Keratinocyte (primary cell): ENCODE measurements at places on chromosomes 13 and 19. TPM values are rescaled to one million over a fixed set of nuclear protein-coding genes. Genes with fewer than 3 reads are reported as not detected.

The SERTM1 gene
- polyA plus RNA-seq = not detected in 3 replicates

The CD320 gene
- polyA plus RNA-seq = 14.1 to 18.3 TPM (median 15.4 TPM) in 3 replicates

The SPACA4 gene
- polyA plus RNA-seq = 0.08 TPM in 1 of 3 replicates, not detected in the others

The MYO9B gene
- 14.3 to 17.9 TPM (median 14.4 TPM) in 3 replicates for polyA plus RNA-seq

The VSTM1 gene
- polyA plus RNA-seq = not detected in 3 replicates

DNA sequence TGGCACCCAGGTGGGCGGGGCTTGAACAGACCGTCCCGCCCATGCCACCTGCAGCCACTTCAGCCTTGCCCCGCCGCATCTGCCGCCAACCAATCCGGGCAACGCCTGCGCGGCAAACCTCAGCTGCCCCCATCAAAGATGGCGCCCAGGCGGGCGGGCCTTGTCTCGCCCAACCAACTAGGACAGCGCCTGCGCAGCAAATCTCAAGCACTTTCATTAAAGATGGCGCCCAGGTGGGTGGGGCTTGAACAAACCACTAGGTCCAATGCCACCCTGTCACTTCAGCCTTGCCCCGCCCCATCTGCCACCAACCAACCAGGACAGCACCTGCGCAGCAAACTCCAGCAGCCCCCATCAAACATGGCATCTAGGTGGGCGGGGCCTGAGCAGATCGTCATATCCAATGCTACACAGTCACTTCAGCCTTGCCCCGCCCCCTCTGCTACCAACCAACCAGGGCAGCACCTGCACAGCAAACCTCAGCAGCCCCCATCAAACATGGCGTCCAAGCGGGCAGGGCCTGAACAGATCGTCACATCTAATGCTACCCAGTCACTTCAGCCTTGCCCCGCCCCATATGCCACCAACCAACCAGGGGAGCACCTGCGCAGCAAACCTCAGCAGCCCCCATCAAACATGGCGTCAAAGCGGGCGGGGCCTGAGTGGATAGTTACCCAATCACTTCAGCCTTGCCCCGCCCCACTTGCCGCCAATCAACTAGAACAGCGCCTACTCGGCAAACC is 1.4 kb downstream of the PEG3 start:
- no peaks in the 10 kb centered on the region for H3K4me1 ChIP-seq
- peaks cover 5% of the 10 kb centered on the region for H3K27me3 ChIP-seq
- H3K4me3 ChIP-seq = no peak overlapping the region
- no peaks in the 10 kb centered on the region for H3K36me3 ChIP-seq

GRCh38 chr19:46718157-46718933 is 1.4 kb upstream of the PRKD2 start:
- H3K27ac ChIP-seq = no peak overlapping the region
- H3K36me3 ChIP-seq = peaks cover 20% of the 10 kb centered on the region
- H3K4me3 ChIP-seq = no peak overlapping the region
- H3K27me3 ChIP-seq = no peaks in the 10 kb centered on the region
- H3K4me1 ChIP-seq = peaks cover 17% of the 10 kb centered on the region

DNA sequence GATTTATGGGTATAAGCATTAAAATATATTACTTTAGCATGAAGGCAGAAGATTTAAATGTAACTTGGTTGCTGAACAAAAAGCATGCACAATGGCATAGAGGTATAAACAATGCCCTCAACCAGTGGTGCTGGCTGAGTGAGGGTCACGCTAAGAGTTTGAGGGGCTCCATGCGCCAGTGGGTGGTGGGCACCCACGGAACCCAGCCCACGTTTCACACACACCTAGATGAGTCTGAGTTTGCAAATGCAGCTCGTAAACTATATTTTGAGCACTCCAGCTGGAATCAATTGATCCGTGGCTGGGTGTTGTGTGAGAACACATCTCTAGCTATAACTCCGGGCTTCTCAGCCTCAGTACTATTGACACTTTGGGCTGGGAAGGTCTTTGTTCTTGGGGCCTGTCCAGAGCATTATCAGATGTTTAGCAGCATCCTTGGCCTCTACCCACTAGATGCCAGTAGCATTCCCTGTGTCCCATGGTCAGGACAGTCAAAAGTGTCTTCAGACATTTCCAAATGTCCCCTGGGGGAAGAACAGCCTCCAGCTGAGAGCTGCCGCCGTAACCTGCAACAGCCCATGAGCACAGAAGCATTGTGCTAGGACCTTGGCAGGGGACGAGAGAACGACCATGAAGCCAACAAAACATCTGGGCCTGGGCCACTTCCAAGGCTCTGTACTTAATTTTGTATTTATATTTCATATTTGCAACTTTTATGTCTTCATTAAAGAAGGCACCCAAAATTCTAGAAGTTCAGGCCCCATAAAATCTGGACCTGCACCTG is 108.1 kb upstream of the SOX1 start:
- H3K27me3 ChIP-seq = no peaks in the 10 kb centered on the region
- H3K36me3 ChIP-seq = no peaks in the 10 kb centered on the region
- H3K27ac ChIP-seq = no peak overlapping the region
- H3K4me1 ChIP-seq = no peaks in the 10 kb centered on the region

- H3K27me3 ChIP-seq = no peaks in the 10 kb centered on the region
- peaks cover 6% of the 10 kb centered on the region for H3K36me3 ChIP-seq
- no peak overlapping the region for H3K4me3 ChIP-seq
- H3K4me1 ChIP-seq = peaks cover 16% of the 10 kb centered on the region
- no peak overlapping the region for H3K27ac ChIP-seq
These were observed 8.2 kb downstream of the NFIC start for GRCh38 chr19:3374369-3375112.

GRCh38 chr13:94033830-94034642 is 445.4 kb downstream of the DCT start:
- H3K36me3 ChIP-seq = no peaks in the 10 kb centered on the region
- no peak overlapping the region for H3K27ac ChIP-seq
- no peak overlapping the region for H3K4me3 ChIP-seq
- H3K4me1 ChIP-seq = no peaks in the 10 kb centered on the region
- no peak for DNase-seq

DNA sequence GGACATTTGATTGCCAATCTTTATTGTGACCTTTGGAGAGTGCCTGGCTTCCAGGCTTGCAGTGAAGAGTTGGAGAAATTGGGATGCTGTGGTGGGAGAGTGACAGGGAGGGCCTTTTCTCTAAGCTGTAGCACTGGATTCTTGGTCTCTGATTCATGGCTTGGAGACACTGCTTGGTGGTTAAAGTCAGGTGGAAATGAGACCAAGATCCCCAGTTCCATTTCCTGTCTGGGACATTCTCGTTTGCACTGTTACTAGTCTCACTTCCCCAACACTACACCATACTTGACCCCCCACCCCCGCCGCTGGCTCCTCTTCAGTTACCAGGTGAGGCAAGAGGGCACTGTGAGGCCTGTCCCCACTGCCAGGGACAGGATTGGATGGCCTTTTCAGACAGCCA is 2.9 kb downstream of the SUPT5H start:
- peaks cover 23% of the 10 kb centered on the region for H3K4me1 ChIP-seq
- H3K4me3 ChIP-seq = no peak overlapping the region
- peaks cover 16% of the 10 kb centered on the region for H3K36me3 ChIP-seq
- DNase-seq = no peak
- H3K27ac ChIP-seq = no peak overlapping the region

DNA sequence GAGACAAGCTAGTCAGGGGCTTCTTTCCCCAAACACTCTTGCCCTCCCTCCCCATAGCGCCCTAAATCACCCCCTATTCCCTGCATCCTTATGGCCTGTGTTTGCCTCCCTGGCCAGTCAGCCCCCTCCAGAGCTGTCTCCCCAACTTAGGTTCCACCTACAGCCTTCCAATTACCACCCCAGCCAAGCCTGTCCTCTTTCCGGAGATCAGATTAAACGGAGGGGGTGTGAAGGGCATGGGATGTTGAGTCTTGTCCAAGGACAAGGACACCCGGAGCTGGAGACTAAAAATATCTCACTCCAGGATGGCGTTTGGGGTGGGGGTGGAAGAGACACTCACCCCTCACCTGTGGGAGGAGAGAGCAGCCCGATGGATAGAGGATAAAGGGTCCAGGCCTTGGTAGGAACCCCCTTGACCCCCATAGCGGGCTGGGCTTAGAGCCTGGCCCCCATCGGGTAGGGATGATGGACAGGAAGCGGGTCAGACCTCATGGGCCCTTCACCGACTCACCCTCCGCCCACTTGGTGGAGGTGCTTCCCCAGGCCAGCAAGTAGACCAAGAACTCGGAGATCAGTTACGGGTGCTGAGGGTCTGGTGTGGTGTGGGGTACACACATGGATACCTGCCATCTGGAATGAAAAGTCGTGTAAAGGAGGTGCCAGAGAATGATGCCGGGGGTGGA is 6.0 kb downstream of the ZNF865 start:
- no peak for DNase-seq
- no peak overlapping the region for H3K4me3 ChIP-seq
- H3K4me1 ChIP-seq = peaks cover 6% of the 10 kb centered on the region
- peaks cover 11% of the 10 kb centered on the region for H3K36me3 ChIP-seq
- no peak overlapping the region for H3K27ac ChIP-seq
- no peaks in the 10 kb centered on the region for H3K27me3 ChIP-seq

GRCh38 chr13:65336087-65336749 is 1893.9 kb downstream of the PCDH9 start:
- H3K27ac ChIP-seq = no peak overlapping the region
- H3K27me3 ChIP-seq = no peaks in the 10 kb centered on the region
- no peak for DNase-seq
- H3K4me3 ChIP-seq = no peak overlapping the region

DNA sequence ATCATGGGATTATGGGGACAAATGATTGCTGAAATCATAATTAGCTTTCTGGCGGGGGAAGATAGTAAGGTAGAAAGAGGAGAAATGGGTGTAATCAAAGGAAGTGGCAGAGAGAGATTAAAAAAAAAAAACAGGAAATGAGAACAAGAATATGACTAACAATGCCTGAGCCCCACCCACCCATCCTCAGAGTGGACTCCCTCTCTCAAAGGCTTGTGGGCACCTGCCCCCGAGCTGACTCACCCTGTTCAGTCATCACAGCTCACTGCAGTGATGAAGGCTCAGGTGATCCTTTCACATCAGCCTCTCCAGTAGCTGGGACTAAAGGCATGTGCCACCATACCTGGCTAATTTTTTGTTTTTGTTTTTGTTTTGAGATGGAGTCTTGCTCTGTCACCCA is 26.4 kb upstream of the TPT1 start:
- peaks cover 34% of the 10 kb centered on the region for H3K4me1 ChIP-seq
- H3K27me3 ChIP-seq = no peaks in the 10 kb centered on the region
- H3K4me3 ChIP-seq = no peak overlapping the region
- peak overlapping the region; percentile 84 for H3K27ac ChIP-seq
- peaks cover 11% of the 10 kb centered on the region for H3K36me3 ChIP-seq

DNA sequence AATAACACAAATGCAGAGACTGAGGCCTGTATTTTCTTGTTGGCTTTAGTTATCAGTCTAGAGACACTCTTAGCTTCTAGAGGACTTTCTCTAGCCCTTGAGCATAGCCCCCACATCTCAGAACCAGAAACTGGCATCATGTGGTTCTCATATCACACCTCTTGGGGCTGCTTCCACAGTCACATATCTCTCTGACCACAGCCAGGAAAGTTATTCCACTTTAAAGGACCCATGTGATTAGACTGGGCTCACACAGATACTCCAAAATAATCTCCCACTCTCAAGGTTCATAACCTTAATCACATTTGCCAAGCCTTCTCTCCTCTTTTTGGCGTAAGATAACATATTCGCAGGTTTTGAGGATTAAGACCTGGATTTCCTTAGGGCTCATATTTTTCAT is 846.9 kb upstream of the MIR17HG start:
- H3K27ac ChIP-seq = no peak overlapping the region
- no peaks in the 10 kb centered on the region for H3K4me1 ChIP-seq
- H3K27me3 ChIP-seq = no peaks in the 10 kb centered on the region

DNA sequence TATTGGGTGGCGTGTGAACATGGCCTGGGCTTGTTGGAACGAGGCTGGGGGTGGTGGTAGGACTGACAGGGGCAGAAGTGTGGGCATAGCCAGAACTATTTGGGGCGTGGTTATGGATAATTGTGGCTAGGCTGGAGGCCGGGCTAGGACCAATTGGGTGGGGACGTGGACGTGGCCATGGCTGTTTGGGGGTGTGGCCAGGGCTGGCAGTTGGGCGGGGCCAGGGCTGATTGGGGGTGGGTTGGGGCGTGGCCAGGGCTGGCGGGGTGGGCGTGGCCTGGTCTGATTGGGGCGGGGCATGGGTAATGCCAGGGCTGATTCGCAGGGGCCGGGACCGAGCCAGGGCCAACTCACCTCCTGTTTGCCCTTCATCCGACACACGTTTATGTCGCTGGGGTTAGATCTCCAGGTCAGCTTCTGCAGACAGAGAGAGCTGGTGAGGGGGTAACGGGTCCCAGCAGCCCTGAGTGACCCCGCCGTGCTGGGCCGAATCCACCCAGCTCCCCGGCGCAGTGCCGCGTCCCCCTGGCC is 2.8 kb downstream of the SEMA6B start:
- H3K27ac ChIP-seq = no peak overlapping the region
- no peaks in the 10 kb centered on the region for H3K36me3 ChIP-seq
- H3K27me3 ChIP-seq = no peaks in the 10 kb centered on the region
- DNase-seq = no peak

- H3K36me3 ChIP-seq = no peaks in the 10 kb centered on the region
- no peak overlapping the region for H3K27ac ChIP-seq
- no peaks in the 10 kb centered on the region for H3K27me3 ChIP-seq
- no peaks in the 10 kb centered on the region for H3K4me1 ChIP-seq
- no peak for DNase-seq
These were observed 42.8 kb downstream of the RNF6 start for GRCh38 chr13:26179344-26179743.

DNA sequence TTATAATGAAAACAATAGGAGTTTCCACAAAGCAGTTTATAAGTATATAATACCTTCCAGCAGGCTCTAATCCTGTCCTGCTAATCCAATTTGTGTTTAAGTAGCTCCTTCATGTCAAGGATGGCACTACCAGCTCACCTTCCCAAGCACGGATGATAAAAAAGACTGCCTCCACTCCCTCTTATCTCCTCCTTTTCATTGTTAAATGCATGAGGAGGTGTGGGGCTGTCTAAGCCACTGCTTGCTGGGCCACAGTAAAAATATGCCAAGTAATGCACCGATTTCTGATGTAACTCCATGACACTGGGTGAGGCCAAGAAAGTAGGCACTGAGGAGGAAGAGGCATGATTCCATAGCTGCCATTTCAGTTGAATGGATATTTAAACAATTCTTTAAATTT is 193.1 kb downstream of the ZIC5 start:
- H3K36me3 ChIP-seq = no peaks in the 10 kb centered on the region
- no peak for DNase-seq
- no peak overlapping the region for H3K4me3 ChIP-seq

GRCh38 chr19:14425696-14426138 is 6.6 kb upstream of the DDX39A start:
- no peaks in the 10 kb centered on the region for H3K36me3 ChIP-seq
- no peaks in the 10 kb centered on the region for H3K27me3 ChIP-seq
- H3K4me1 ChIP-seq = no peaks in the 10 kb centered on the region
- H3K27ac ChIP-seq = no peak overlapping the region
- no peak overlapping the region for H3K4me3 ChIP-seq
- DNase-seq = no peak

DNA sequence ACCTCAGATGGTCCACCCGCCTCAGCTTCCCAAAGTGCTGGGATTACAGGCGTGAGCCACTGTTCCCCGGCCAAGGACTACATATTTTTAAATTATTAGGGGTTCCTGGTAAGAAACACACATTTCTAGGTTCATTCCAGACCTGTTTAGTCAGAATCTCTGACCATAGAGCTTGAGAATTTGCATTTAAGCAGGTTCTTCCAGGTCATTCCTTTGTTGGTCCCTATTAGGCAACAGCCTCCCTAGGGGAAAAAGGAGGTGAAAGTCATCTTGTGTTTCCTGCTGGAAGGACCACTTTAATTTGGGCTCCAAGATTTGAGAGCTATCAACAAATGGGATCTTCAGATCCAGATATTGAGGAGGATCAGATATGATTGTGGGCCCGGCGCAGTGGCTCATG is 16.3 kb downstream of the S1PR2 start:
- peaks cover 3% of the 10 kb centered on the region for H3K4me1 ChIP-seq
- no peak for DNase-seq
